ENCODE measurements at places on chromosomes 11 and 22.

DNA sequence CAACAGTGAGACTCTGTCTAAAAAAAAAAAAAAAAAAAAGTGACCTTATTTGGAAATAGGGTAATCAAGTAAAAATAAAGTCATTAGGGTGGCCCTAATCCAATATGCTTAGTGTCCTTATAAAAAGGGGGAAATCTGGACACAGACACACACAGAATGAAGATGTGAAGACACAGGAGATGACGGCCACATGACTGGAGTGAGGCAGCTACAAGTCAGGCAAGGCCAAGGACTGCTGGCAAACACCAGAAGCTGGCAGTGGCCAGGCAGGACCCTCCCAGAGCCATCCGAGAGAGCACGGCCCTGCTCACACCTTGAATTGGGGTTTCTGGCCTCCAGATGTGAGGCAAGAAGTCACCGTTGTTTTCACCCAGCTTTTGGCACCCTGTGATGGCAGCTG, 28.6 kb downstream of the LRFN4 start:
- DNase-seq, result no peak

- no peak for DNase-seq
These were observed 28.0 kb downstream of the ZC3H12C start for GRCh38 chr11:110121204-110121603.

DNA sequence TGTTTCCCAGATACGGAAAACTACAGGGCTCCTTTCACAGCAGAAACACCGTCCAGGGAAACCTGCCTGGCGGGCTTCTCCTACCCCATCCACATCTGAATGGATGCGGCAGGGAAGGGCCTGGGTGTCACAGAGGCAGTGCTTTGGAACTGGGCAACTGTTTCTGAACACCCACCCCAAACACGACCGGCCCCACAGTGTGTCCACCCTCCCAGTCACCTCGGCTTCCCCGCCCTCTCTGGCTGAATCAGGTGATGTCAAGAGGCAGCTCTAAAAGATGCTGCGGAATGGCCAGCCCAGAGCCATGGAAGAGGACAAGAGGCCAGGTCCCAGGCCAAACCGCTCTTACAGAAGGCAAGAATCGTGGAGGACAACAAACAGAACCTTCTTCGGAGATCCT, 22.0 kb downstream of the IFT27 start:
- DNase-seq, result no peak

- DNase-seq, result peak; percentile 52
These were observed 518 bp upstream of the CHRM1 start for GRCh38 chr11:62921573-62922188.

DNA sequence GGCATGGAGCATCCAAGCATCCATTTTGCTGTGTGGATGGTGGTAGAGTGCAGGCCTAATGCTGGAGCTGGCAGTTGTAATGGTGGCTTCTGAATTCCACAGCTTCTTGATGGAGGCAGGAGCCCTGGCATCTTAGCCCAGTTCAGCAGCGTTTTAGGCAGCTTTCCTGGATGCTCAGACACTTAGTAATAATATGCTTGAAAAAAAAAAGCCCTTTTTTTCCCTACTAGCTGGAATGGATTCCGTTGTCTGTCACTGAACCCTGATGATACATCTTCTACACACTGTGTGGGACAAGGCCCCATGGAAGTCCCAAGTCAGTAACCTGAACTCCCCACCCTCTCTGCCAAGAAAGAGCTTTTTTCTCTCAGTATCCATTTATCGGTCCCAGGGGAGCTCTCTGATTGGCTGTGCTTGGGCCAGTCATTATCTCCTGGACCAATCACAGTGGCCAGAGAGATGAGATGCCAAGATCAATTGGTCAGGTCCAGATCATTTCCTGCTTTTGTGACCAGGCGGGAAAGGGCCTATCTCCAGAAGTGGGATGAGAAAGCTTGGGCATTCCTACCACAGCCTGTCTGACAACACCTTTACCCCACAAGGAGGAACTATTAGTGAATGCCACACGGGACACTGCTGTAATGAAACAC, 34.2 kb downstream of the MCM5 start:
- DNase-seq, result no peak

- DNase-seq, result no peak
These were observed 133.9 kb downstream of the WNT7B start for GRCh38 chr22:45843031-45843430.

- DNase-seq, result no peak
These were observed 104.5 kb downstream of the RELT start for GRCh38 chr11:73480677-73481076.
